ENCODE measurements at places on chromosomes 5 and 9. TPM values are rescaled to one million over a fixed set of nuclear protein-coding genes. Genes with fewer than 3 reads are reported as not detected.

Gene MAN2A1
- 33.6 TPM for total RNA-seq

Gene PSAT1
- total RNA-seq: 190 TPM

Gene C9
- not detected for total RNA-seq

Gene GABRA6
- total RNA-seq: not detected

DNA sequence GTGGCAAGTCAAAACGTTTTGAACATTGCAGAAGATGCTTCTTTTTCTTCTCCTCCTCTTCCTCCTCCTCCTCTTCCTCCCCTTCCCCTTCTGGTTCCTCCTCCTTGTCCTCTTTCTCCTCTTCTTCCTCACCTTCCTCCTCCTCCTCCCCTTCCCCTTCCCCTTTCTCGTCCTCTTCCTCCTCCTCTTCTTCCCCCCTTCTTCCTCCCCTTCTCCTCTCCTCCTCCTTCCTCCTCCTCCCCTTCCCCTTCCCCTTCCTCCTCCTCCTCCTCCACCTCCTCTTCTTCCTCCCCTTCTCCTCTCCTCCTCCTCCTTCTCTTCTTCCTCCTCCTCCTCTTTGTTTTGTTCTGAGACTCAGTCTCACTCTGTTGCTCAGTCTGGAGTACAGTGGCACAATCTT is 167.0 kb upstream of the SV2C start:
- DNase-seq: no peak
- H3K4me1 ChIP-seq: no peaks in the 10 kb centered on the region
- H3K36me3 ChIP-seq: no peaks in the 10 kb centered on the region
- peaks cover 19% of the 10 kb centered on the region for H3K27me3 ChIP-seq

- no peaks in the 10 kb centered on the region for H3K36me3 ChIP-seq
- H3K4me3 ChIP-seq: peak overlapping the region; percentile 75
- peaks cover 24% of the 10 kb centered on the region for H3K4me1 ChIP-seq
- H3K27me3 ChIP-seq: no peaks in the 10 kb centered on the region
- H3K27ac ChIP-seq: peak overlapping the region; percentile 62
Observed at GRCh38 chr5:108749128-108749861, 1.6 kb downstream of the FER start.

GRCh38 chr9:34998266-34998665 is 8.7 kb downstream of the DNAJB5 start:
- no peaks in the 10 kb centered on the region for H3K27me3 ChIP-seq
- H3K36me3 ChIP-seq: peaks cover 3% of the 10 kb centered on the region
- no peak for DNase-seq
- H3K27ac ChIP-seq: no peak overlapping the region
- peaks cover 50% of the 10 kb centered on the region for H3K4me1 ChIP-seq

Measured in activated CD4-positive, alpha-beta T cell treated with anti-CD3 and anti-CD28 coated beads for 36 hours (primary cell).